ENCODE measurements at places on chromosomes 13 and 19.

DNA sequence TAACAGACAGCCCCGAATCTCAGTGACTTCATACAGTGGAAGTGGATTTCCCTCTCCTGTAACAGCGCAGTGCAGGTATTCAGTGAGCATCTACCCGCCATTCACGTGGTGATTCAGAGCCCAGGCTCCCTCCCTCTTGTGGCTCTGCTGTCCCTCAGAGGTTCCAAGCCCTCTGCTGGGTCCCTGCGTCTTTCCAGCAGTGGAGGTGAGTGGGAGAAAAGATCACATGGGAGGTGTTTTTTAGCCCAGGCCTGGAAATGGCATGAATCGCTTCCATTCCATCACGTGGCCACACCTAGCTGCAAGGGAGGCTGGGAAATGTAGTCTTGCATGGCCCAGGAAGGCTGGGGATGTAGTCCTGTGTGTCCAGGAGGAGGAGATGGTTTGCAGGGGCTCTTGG, 61.4 kb downstream of the DPF1 start:
- no peak for DNase-seq

DNA sequence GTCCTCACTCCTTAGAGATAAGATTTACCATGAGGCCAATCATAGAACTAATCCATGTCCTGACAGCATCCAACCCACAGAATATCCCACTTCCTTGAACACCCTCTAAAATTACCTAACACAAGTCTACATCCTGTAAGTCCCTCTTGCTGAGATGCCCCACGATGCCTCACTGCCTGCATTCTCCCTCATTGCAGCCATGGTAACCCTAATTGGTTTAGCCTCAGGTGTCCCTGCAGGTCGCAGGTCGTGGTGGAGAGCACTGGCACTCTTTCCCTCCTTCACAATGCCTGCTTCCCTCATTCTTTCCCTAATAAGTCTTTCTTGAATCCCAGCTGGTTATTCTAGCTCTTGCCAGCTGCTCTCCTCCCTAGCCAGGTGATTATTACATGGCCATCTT, 35.3 kb upstream of the MYO16 start:
- DNase-seq, result no peak

DNA sequence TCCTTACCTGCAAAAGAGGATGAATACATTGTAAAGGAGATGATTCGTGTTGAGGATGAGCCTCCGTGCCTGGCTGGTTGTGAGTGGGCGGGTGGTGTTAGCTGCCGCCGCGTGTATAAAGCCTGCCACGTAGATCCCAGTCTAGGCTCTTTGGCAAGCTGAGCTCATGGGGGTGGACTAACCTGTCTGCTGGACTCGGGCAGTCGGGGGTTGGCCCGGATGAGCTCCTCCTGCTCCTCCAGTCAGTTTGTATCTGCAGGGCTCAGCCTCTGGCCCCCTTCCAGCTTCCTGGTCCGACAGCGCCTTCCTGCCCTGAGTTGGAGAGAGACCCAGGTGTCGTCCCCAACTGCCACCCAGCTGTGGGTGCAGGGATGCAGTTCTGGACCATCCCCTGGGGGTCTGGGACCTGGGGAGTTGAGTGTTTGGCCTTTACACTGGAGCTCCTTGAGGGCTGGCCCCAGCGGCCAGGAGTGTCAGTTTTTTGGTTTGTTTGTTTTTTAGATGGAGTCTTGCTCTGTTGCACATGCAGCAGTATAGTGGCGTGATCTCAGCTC, 20.9 kb downstream of the TECR start:
- no peak for DNase-seq

GRCh38 chr13:41995336-41995735, 34.4 kb upstream of the VWA8 start:
- DNase-seq, result no peak

DNA sequence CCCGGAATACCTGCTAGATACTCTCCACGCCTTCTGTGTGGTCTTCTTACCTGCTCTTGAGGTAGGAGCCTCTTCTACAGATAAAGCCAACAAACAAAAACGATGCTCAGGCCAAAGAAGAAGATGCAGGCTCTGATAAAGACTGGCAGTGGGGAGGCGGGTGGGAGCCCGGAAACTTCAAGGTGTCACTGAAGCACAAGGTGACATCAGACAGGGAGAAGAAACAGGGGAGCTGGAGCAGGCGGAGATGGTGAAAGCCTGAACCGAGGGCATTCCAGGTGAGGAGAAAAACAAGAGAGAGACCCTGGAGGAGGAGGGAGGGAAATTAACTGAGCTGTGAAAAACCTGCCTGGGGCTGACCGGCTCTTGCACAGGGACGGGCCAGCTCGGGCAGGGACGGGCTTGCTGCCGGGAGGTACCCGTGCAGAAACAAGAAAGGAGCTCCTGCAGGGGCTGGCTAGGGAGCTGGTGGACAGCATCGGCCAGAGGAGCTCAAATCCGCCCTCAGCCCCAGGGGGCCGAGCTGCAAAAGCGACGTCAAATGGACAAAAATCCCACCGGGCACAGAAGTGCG, 19.0 kb downstream of the GNG7 start:
- DNase-seq, result no peak

Data from NCI-H1048 (cell line).